ENCODE measurements at places on chromosomes 5 and 9.

GRCh38 chr9:7320139-7320538 is 479.4 kb downstream of the DMAC1 start:
- no peak for DNase-seq

- DNase-seq: peak; percentile 74
Measured at GRCh38 chr9:136949239-136949816, 2.7 kb upstream of the LCN12 start.

DNA sequence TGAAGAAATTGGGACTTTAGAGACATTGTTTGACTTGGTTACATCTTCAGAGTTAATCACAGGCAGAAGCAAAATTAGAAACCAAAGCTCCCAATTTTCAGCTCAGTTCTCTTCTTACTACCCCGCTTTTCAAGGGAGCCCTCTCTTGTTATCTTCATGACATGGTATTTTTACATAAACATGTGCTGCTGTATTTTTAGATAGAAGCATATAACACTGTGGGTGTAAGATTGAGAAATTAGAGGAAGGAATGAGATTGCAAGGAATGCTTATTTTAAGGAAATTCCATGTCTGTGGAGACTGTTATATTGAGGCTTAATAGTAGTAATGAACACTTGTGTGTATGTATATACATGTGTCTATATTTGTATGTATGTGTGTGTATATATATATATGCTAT is 401.6 kb downstream of the TMEM232 start:
- no peak for DNase-seq

DNA sequence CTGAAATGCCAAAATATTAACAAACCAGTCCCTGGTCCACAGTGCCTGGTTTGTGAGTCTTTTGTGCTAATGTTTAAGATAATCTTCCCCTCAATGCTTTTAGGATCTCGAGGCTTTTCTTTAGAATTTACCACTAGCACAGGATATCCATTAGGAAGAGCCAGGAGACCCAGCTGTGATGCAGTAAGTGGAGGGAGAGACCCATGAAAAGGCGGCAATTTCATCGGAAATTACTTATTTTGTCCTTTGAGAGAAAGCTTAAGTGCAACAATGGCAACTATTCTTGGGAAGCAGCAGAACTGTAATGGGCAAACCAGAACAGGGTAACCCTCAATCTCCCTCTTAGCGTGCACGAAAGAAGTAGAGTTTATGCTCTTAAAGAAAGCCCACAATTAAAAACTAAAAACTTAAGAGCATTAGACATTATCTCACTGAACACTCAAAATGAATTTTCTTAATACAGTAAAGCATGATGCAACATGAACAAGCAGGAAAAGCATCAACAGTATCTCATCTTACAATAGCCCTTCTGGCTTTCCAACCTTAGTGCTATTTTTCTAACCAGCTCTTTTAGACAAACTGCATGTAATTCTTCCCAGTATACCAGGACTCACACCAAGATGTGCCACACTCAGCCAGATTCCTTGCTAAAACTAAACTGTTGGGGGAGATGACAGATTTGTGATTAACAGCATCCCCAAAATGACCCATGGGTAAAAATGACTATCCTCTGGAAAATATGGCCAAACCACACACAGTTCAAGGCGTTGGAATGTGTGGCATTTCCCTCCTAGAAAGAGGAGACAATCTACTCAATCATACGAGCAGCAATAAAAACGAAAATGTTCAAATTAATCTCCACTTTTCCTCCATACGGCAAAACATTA is 36.4 kb downstream of the PWWP2A start:
- no peak for DNase-seq

- DNase-seq: no peak
Measured at GRCh38 chr9:72534931-72535330, 13.5 kb downstream of the TMC1 start.

Data from NCI-H526 (cell line).